ENCODE measurements at places on chromosomes 12 and 14.

- no peak for DNase-seq
Measured at GRCh38 chr12:101696251-101697196, 916 bp upstream of the CHPT1 start.

GRCh38 chr14:23877538-23878180 is 75.9 kb upstream of the DHRS4 start:
- peak; percentile 10 for DNase-seq

DNA sequence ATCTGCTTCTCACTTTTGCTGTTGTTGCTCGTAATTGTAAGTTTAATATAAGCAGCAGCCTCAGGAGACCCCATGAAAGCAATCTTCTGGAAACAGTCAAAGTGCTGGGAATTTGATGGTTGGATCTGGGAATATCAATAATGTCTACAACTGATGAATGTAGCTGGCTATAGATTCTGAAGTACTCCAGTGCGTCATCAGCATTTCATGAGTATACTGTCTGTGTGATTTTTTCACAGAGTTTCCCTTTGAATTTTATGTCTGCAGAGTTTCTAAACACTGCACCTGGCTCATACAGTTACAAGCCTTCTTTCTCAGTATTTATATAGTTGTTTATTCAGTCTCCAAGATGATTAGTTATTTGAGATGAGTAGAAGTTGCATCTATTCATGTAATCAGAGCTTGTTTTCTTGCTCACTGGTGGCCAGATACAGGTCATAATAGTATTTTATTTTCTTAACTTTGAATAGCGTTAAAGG is 222.3 kb downstream of the RAD51B start:
- no peak for DNase-seq

- DNase-seq: no peak
Measured at GRCh38 chr12:51905471-51906429, 1.6 kb upstream of the ACVRL1 start.

DNA sequence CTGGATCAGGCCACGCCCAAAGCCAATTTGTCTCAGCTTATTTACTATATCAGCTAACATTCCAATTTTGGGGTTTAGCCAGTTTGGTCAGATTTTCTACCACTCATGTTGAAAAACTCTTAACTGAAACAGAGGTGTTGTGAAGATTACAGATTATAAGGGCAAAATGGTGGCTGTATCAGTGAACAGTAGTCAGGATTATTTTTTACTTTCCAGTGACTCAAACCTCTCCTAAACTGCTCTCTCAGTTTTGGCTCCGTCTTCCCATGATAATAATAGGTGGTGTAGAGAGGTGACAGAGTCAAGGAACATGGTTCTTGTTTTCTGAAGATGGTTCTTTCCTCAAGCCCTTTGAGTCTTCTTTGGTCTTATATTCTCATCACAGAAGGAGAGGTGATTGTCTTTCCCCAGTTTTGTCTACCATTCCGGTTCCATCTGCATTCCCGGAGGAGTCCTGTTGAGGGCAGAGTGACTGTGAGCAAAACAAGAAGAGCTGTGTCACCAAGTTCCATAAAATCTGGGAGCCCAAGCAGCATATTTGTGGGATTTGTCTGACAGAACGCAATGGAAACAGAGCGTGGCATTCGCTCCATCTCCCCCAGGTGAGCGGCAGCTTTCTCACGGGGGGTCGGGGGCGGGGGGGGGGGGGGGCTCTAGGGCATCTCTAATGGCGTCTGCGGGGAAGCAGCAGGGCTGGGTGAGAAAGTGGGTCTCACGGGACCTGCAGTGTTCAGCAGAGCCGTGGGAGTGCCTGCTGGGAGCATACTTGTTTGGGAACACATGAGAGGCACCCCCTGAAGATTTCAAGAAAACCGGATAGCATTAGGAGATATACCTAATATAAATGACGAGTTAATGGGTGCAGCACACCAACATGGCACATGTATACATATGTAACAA is 59.1 kb downstream of the TBC1D30 start:
- DNase-seq: peak; percentile 11

GRCh38 chr12:65673732-65674131 is 150.6 kb upstream of the HMGA2 start:
- DNase-seq: no peak

GRCh38 chr14:52399104-52399503 is 85.0 kb downstream of the PTGER2 start:
- no peak for DNase-seq

GRCh38 chr12:123532808-123533649 is 490 bp downstream of the RILPL1 start:
- DNase-seq: peak; percentile 39

GRCh38 chr14:75563931-75564330 is 14.5 kb upstream of the FLVCR2 start:
- DNase-seq: no peak

DNA sequence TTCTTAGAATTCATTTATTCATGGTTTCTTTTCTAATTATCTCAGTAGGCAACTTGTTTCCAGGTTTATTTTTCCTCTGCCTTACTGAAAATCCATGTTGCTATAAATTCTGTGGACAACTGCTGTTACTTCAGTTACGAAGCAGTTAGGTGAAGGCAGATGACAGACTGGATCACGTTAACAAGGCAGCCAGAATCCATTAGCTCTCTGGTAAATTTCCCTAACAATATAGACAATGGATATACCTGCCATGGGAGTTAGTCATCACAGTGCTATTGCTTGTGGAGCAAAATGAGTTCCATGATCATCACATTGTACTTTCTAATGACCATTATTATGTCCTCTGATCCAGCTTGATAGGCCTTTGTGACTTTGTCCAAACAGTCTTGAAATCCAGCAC is 291.5 kb downstream of the NELL2 start:
- no peak for DNase-seq

DNA sequence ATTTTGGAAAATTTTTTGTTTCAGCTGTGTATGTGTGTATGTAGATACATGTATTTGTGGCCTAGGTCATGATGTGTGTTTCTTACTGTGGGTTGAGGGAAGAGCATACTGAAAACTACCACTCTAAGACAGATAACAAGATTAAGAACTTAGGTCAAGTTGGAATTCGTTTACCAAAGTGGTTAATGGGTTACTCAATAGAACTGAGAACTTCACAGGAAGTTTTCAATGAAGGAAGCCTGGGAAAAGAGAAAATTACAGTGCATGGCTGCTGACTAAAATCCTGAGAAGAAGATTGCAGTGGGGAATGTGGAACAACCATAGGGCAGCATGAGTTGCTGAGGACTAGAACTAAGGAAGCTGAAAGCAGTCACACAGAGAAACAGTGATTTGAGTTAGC is 21.4 kb upstream of the FOXG1 start:
- DNase-seq: no peak

GRCh38 chr14:39766397-39767000 is 334.3 kb upstream of the FBXO33 start:
- DNase-seq: no peak

GRCh38 chr14:102495491-102496330 is 13.9 kb downstream of the ANKRD9 start:
- no peak for DNase-seq

DNA sequence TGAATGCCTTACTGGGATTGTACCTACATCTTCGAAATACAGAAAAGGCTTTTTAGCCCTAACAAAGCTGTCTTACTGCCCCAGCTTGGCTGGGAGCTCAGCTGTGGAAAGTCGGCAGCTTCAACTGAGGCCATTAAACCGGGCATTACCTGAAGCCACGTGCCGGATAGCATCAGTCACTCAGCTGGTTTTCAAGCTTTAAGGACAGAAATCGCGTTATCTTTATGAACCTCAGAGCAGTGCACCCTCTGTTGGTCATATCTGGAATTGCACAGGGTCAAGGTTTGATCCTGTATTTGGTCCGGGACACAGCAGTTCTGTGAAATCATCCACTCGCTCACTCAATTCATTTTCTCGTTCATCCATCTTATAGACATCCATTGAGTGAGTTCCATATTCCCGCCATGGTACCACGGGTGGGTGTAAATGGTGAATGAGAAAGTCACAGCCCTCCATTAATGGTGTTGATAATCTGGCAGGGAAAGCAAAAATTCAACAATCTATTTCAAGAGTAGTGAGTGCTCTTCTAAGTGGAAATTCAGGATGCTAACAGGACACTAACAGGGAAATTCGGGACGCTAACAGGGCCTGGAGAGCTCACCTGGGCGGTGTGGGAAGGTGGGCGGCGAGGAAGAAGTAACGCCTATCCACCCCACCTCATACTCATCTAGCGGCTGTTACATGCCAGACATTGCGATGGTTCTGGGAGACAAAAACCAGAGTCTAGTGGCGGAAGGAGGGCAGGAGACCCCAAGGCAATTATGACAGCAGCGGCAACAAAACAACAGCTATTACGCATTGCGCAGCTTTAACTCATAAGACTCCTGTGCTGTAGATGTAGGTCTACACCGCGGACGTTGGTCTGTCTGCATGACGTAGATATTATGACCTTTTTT is 60.6 kb upstream of the TCL1A start:
- DNase-seq: peak; percentile 71

DNA sequence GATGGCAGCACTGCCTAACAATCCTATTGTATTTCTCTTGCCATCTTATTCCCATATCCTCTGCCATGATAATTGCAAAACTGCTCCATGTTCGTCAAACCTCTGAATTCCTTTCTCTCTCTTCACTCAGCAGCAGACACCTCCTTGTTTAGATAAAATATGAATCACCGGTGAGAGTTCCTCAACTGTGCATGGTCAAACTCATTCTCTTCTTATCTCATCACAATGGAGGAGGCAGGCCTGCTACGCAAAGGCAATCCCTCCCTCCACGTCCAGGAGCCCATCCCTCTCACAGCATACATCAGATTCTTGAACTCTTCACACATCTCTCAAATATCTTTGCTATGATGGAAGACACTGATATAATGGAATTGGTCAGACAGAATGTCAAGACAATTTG is 90.1 kb upstream of the DAAM1 start:
- DNase-seq: no peak

DNA sequence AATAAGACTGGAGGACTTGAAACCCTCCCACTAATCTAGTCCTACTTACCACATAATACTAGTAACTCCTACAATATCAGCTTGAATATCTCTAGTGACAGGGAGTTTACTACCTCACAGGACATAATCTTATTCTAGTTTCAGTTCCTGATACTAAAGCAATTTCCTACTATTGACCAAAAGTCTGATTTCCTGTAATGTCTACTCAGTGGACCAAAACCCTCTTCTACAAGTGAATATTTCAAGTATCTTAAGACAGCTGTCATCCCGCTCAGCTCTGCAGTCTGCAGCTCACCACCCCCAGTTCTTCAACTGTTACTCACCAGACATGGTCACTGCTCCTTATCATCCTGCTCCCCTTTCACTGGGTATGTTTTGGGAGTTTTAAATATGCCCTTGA is 70.8 kb upstream of the TMCC3 start:
- no peak for DNase-seq

DNA sequence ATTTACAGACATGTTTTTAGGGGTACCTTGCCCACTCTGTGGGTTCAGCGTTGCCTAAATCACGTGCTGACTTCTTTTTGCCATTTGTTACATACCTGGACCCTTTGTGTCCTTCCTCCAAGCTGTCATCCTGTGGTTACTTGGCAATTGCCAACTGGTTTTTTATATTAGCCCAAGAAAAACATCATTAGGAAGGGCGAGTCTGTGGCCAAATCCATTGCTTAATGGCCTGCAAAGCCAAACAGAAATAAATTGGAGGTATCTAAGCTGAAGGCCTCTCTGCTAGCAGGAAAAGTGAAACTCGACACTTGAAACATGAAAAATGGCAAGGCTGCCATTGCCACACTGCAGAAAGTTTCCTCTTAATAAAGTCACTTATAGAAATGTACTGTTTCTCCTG is 190.4 kb downstream of the NUAK1 start:
- no peak for DNase-seq

DNA sequence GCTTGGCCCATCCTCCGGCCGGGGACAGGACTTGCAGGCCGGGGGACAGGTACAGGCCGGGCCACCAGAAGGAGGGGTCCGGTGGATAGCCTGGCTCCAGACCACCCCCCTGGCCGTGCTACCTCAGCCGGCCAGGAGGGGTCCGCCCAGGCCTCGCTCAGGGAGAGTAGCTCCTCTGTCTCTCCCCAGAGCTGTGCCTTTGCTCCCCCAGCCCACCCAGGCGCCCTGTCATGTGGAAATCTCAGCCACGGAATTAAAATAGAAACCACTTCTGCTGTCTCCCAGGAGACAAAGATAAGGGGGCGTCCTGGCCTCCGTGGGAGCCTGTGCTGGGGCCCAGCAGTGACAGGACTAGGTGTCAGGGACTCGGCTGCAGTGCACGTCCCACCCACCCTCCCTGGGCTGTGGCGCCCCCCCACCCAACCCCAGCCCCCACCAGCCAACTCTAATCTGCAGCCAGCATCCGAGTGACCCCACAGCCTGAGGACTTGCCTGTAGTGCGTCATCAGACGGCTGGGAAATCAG is 3.3 kb upstream of the CRIP2 start:
- no peak for DNase-seq

DNA sequence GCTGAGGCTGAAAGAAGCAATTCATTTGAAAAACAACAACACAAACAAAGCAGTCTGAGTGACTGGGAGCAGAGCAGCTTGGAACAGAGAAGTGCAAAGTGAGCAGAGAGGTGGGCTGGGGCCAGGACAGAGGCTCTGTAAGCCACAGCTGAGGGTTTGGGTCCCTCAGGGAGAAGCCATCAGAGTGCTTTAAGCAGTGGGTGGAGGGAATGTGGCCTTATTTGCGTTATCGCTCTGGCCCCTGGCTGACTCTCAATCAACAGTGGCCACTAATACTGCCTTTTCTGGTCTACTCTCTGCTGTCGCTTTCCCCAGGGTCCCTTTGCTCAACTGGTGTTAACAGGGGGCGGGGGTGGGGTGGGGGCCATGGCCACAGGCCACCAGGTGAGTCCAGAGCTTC is 44.2 kb downstream of the IRF2BPL start:
- no peak for DNase-seq

DNA sequence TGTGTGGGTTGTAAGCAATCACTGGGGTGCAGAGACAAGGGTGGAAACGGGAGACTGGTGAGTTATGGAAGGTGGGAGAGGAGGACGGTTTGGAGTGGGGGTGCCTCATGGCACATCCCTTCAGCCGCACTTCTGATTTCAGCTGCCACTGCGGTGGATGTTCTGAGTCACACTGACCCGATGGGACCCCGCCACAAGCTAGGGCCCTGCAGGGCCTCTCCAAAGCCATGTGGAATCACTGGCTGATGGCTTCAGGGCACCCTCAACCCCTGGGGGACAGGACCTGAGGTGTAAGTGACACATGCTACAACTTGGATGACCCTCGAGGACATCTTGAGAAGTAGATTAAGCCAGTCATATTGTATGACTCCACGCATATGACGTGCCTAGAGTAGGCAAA is 53.7 kb downstream of the GPR68 start:
- no peak for DNase-seq

GRCh38 chr12:114809097-114809496 is 125.1 kb upstream of the TBX3 start:
- DNase-seq: no peak

- DNase-seq: no peak
Measured at GRCh38 chr14:93317875-93318807, 14.7 kb downstream of the BTBD7 start.

DNA sequence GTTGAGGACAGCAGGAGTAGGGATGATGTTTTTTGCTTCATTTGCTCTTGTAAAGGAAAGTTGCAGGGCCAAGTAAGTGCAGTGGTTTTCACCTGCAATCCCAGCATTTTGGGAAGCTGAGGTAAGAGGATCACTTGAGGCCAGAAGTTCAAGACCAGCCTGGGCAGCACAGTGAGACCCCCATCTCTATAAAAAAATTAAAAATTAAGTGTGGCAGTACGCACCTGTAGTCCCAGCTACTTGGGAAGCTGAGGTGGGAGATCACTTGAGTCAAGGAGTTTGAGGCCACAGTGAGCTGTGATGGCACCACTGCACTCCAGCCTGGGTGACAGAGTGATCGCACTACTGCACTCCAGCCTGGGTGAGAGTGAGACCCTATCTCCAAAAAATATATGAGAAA is 10.8 kb downstream of the DPF3 start:
- DNase-seq: no peak
